ENCODE measurements at places on chromosomes 11 and 22.

DNA sequence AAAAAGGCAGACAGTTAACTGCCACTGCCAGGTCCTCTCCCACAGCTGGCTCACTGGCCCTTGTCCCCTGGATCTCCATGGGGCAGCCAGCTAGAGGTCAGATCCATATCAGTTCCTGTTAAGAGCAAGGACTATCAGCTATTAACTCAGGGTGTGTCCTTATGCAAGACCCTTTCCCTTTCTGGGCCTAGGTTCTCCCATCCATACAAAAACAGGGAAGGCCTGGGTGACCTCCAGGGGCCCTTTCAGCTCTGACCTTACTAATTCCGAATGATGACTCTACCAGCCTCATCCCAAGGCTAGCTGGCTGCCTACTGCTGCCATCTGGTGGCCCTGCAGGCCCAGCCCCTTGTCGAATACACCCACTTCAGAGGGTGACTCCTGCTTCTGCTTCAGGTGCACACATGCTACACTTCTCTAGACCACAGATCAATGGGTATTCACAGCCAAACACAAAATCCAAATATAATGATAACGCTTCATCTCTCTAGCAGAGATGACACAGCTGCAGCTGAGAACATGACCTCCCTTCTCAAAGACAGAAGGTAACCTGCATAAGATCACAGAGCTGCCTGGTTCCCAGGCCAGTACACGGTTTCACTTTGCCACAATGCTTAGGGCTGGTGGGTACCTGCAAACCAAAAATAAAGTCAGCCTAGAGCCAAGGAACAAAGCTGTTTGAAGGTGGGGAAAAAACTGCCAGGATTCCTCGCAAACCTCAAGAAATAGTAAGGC lies 34.1 kb downstream of the SERGEF start:
- DNase-seq, result peak; percentile 71

DNA sequence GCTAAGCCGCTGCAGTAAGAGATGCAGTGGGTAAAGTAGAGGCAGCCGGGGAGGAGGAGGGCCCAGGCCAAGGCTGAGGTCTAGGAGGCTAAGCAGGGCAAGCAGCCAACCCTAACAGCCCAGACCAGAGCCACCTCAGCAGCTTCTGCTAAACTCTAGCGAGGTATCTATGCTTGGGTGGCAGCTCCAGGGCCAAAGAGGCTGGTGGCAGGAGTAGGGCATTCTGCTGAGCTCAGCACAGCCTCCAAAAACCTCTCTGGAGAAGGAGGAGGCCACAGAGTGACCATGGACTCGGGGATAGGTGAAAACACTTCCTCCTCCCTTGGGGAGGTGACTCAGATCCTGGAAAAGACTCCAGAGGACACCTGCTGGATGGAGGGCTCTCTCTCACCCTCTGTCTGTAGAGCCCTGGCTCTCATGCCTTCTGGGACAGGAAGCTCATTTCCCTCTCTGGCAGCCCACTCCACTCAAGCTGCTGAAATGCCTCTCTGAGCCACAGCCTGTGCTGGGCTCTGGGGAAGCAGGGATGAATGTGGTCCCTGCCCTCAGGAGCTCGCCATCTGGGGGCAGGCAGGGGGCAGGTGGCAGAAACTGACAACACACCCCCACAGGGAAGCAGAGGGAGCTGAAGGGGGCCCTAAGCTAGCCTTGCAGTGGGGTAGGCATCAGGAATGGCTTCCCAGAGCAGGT lies 16.5 kb upstream of the TPBGL start:
- DNase-seq, result peak; percentile 32

DNA sequence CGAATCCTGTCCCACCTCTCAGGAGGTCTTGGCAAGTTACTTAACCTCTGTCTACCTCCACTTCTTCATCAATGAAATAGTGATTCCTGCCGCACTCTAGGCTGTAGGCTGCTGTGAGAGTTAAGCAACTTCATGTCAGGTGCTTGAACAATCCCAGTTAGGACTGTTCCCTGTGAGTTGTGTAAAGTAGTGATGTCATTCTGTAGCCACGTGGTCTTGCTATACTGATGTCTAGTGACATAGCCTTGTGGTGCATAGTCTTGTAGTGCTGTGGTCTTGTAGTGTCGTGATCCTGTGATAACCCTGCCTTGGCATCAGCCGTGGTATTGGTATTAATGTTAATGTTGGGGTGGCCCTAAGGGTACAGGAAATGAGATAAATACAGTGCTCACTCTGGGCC lies 30.3 kb upstream of the PRR5 start:
- peak; percentile 23 for DNase-seq

- no peak for DNase-seq
Measured at GRCh38 chr11:120151536-120151935, 13.6 kb upstream of the TRIM29 start.

- peak; percentile 75 for DNase-seq
Measured at GRCh38 chr11:47766509-47767227, 473 bp downstream of the FNBP4 start.

DNA sequence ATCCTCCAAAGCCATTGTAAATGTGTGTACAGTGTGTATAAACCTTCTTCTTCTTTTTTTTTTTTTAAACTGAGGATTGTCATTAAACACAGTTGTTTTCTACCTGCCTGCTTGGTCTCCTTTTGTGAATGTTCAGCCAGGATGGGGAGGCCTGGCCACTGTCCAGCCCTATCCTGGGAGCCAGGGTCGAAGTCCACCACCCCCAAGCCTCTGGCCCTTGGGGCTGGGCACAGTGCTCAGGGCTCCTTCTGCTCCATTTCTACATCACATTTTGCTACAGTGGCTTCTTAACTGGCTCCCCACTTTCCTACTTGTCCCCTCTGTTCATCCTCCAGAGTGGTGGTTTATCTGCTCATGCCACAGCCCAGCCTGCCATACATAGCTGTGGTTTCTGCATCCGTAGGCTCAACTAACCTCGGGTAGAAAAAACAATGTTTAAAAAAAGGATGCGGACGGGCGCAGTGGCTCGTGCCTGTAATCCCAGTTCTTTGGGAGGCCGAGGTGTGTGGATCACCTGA lies 2.5 kb upstream of the SMARCB1 start:
- DNase-seq, result peak; percentile 75

DNA sequence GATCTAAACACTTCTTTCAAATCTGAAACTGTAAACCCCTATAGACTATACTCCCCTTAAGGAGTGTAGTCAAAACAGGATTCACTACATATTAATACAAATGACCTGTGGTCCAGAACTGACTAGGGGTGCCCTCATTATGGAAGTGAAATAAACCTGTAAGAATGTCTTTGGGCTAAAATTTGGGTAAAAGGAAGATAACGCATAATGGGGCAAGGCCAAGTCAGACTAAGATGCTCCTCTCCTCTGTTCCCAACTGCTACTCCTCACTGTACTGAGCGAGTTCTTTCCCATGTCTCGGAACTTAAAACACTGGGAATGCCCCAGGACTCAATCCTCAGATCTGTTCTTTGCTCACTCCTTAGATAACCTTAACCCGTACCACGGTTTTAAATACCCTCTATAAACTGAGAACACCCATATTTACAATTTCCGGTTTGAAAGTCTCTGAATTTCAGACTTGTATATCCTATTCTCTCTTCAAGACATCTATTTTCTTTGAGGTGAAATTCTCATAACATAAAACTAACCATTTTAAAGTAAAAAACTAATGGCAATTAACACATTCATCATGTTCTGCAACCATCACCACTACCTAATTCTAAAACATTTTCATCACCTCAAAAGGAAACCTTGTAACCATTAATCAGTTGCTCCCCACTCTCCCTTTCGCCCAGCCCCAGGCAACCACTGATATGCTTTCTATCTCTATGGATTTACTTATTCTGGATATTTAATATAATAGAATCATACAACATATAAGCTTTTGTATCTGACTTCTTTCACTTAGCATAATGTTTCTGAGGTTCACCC lies 4.0 kb downstream of the THAP12 start:
- no peak for DNase-seq

- DNase-seq, result no peak
Measured at GRCh38 chr11:14793546-14793945, 98.5 kb downstream of the CYP2R1 start.

DNA sequence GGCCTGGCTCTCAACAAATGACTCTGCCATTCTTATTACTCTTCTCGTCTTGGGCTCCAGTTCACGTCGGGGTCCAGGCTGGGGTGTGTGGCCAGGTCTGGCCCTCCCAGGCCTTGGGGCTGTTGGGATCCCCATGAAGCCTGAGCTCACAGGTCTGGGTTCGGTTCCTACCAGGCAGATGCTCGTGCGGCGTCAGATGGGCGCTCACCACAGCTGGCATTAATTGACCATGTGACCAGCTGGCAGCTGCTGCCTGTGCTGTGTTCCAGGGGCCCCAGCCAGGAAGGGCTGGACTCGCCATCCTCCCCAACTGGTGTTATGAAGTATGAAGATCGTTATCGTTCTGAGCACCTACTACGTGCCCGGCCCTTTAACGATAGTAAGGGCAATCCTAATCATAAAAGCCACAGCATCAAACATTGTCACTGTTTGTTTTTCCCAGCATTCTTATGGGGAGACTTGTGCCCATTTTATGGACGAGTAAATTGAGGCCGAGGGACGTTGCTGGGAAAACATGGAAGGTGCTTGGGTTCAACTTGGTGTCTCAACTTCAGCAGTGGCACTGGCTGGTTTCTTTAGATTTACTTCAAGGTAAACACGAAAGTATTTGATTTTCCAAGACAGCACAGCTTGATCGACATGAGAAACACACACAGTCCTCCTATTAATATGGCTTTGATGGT lies 26.8 kb upstream of the CACNG2 start:
- no peak for DNase-seq

- DNase-seq, result peak; percentile 63
Measured at GRCh38 chr11:117345039-117345438, 17.4 kb downstream of the CEP164 start.

DNA sequence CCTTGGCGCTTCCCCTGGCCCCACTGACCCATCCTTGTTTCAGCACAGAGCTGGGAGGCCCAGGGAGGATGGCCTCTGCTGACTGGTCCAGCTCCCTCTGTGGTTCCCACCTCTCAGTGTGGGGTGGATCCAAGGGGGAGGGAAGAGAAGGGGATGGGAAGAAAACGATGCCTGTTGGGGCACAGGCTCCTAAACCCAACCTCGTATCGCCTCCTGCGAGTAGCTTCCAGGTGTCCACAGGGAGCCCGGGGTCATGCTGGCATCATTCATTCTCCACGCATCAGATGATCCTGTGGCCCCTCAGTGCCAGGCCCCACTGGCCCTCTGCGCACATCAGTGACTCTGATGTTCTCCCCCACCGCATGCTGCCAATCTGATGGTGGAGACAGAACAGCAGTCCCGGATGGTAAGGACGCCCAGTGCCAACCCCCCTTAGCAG lies 5.1 kb downstream of the MYEOV start:
- DNase-seq, result peak; percentile 83

- DNase-seq, result no peak
Measured at GRCh38 chr11:85977751-85978160, 91.1 kb downstream of the PICALM start.

DNA sequence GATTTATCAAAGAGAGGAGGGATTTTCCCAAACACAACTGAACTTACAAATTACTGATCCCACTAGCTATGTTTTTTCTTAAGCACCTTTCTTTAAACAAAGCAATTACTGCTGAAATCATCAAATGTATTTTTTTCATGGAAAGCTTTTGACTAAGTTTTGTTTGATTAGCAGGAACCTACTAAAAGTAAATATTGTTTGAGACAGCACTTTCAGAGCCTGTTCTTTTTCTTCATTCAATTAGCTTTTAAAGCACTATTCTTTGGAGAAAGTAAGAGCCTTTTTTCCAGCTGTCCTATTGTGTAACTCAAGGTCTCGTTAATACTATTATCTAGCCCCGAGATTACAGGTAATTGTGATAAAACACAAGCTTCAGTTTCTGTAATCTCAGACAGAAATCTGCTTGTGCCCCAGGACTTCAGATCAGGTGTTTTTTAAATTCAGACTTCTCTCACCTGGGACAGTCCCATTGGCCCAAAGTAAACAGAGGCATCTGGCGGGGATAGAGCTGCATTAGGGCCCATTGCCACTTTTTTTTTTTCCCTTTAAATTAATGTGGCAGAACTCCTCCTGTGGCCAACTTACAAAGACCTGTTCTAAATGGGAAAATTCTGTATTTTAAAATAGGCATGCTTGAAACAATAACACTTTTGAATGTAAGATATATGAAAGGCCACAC lies 11.0 kb downstream of the CSTPP1 start:
- no peak for DNase-seq

DNA sequence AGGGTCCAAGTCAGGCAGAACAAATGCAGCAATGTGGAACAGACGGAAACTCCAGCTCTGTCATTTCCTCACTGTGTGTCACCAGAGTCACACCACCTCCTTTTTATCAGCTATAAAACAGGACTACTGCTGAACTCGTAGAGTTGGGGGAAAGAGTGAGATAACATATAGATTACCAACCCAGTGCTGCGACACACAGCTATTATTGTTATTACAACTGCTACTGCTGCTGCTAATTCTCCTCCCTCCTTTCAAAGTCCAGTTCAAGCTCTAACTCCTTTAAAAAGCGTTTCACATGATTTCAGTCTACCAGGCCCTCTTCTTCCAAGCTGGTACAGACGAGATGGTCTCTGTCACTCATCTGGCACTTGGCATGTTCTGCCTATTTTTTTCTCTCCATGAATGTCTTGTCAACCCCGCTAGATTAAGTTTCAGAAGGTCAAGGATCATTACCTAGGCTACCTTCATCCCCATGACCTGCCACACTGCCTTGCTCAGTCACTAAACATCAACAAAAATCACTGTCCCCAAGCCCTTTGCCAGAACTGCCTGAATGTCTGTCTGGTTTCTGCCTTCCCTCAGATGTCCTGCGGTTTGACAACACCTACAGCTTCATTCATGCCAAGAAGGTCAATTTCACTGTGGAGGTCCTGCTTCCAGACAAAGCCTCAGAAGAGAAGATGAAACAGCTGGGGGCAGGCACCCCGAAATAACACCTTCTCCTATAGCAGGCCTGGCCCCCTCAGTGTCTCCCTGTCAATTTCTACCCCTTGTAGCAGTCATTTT lies 3.7 kb upstream of the MTFP1 start:
- DNase-seq, result peak; percentile 50

DNA sequence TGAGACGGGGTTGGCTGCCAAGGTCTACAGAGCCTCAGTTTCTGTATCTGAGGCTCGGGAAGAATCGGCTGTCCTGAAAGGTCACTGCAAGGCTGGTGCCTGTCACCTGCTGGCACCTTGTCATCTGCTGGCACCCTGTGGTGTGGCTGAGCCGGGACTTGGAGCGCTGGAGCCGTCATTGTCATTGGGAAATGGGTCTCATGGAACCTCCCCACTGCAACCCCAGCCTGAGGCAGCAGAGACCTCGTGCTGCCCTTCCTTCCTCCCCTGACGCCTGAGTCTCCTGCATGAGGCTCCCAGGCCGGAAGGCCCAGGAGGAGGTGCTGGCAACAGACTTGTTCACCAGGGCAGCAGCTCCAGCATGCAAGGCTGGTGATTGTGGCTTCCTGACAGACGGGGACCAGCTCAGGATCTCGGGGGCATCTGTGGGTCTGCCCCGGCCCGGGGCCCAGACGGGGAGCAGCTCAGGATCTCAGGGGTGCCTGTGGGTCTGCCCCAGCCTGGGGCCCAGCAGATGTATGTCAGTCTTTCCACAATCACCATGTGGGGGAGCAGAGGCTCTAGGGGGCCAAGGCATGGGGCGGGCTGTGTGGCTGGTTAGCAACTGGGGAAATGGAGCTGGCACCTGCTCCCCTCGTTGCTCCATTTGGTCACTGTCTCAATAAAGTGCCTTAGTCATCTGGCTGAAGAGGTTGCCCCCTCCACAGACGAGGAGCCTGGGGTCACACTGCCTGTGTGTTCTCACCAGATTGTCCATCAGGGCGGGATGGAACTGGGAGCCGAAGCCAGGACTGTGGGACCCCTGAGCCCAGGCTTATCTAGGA lies 668.7 kb downstream of the BRD1 start:
- no peak for DNase-seq
